ENCODE measurements at places on chromosomes 6 and 20. TPM values are rescaled to one million over a fixed set of nuclear protein-coding genes. Genes with fewer than 3 reads are reported as not detected.

DNA sequence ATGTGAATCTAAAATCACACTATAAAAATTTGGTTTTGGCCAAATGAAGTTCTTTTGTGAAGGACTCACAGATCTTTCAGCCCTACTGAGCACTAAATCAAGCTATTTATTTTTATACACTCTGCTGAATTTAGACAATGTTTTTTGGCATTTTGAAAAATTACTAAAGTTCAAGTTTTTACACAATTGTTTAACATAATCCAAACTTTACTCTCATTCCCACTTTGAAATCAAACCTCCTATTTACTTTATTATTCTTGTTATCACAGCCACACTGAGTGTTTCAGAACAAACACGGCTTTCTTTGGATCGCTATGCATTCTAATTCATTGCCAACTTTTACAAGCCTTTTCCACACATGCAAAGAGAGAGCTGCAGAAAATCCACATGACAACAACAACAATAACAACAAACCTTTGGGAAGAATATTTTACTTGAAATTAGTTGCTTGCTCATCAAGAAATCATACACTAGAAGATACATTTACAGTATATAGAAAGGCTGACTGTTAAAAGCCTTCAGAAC is 49.1 kb upstream of the TMEM30A start:
- DNase-seq: no peak

Gene NOX3
- not detected for total RNA-seq

DNA sequence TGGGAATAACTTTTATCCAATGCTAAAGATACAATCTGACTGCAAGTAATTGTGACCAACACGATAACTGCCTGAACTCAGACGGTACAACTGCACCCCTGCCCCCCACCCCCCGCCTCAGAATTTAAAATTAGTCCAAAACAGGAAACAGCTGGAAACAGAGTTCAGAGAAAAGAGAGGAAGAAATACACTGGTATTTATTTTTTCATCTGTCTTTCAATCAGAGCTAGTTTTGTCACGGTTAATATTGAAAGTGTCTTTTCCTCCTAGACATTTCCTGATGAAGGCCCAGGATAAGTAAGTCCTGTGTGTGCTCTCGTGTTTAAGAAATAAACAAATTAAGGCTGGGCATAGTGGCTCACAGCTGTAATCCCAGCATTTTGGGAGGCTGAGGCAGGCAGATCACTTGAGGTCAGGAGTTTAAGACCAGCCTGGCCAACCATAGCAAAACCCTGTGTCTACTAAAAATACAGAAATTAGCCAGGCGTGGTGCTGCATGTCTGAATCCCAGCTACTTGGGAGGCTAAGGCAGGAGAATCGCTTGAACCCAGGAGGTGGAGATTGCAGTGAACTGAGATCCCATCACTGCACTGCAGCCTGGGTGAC is 21.5 kb downstream of the ACSS1 start:
- DNase-seq: no peak

GRCh38 chr6:31851485-31851832 is 11.2 kb downstream of the NEU1 start:
- no peak for DNase-seq

- DNase-seq: no peak
Observed at GRCh38 chr6:130625825-130626527, 201.2 kb upstream of the SMLR1 start.

GRCh38 chr6:128239146-128239545 is 281.3 kb downstream of the PTPRK start:
- DNase-seq: no peak

- no peak for DNase-seq
Observed at GRCh38 chr6:154960299-154960843, 34.7 kb upstream of the TIAM2 start.

DNA sequence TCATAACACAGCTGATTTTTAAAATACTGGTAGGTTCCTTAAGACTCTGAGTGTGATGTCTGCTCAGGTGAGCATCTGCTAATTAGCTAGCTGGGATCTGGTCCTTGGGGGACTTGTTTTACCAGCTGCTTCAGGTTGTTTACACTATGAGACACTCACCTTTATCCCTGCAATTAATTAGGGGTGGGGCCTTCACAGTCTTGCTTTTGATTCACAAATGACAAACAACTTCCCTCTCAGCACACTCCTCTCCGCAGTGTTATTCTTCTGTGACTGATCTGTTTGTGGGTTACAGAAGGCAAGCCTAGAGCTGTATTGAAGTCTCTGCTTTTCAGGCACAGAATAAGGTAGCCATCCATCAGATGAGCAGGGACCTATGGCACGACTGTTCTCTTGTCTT is 62.0 kb upstream of the CD83 start:
- no peak for DNase-seq

GRCh38 chr6:8005136-8005535 is 59.1 kb downstream of the BLOC1S5 start:
- no peak for DNase-seq

DNA sequence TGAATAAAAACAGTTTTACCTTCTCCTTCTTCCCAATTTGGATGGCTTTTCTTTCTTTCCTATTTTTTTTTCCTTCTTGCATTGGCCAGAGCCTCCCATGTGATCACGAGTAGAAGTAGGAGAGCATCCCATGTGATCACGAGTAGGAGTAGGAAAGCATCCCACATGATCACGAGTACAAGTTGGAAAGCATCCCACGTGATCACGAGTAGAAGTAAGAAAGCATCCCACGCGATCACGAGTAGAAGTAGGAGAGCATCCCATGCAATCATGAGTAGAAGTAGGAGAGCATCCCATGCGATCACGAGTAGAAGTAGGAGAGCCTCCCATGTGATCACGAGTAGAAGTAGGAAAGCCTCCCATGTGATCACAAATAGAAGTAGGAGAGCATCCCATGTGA is 218.6 kb downstream of the DLL1 start:
- no peak for DNase-seq

- no peak for DNase-seq
Observed at GRCh38 chr6:69584913-69585729, 211.7 kb downstream of the LMBRD1 start.

- no peak for DNase-seq
Observed at GRCh38 chr6:25340431-25341202, 61.4 kb downstream of the CARMIL1 start.

GRCh38 chr20:11849270-11849915 is 68.3 kb upstream of the BTBD3 start:
- DNase-seq: no peak

Gene BPI
- not detected for total RNA-seq

DNA sequence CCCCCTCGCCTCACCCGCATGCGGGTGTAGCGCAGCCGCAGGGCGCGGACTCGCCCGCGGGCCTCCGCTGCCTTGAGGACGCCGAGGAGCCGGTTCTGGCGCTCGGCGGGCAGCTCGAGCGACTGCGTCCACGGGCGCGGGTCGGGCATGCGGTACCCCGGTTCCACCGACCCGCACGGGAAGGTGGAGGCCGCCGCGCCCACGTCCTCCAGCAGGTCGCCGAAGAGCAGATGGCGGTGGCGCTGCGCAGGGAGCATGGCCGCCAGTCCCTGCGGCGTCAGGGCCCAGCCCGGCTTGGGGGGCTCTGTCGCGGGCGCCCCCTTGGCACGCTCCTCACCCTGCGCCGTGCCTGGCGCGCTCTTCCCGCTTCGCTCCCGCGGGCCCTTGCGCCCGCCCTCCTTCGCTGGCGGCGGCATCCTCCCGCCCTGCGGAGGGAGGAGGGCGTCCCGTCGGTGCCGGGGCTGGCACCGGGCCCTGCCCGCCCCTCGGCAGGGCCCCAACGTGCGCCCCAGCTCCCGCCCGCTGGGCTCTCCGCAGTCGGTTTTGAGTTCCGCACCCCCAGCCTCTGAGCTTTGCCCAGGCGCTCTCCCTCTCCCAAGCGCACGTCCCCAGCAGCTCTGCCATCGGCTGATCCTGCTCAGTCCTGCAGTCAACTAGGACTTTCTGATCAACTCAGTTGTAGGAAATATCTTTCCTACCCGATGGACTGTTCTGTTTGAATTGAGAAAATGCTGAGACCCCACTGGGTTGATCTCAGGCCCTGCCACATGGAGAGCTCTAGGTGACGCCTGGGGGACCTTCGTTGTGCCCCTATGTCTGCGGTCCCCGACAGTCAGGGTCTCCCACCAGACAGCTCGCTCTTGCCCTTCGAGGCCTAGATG is at the start of gene LKAAEAR1:
TSS of gene LKAAEAR1 (minus strand) at position 595 of the 881 bp plus-strand sequence. CDS start at position 416, 179 bp downstream.
- no peak for DNase-seq

GRCh38 chr6:123747515-123747914 is 56.1 kb upstream of the NKAIN2 start:
- DNase-seq: no peak

- no peak for DNase-seq
Observed at GRCh38 chr6:102981490-102982015, 1588.0 kb downstream of the GRIK2 start.

DNA sequence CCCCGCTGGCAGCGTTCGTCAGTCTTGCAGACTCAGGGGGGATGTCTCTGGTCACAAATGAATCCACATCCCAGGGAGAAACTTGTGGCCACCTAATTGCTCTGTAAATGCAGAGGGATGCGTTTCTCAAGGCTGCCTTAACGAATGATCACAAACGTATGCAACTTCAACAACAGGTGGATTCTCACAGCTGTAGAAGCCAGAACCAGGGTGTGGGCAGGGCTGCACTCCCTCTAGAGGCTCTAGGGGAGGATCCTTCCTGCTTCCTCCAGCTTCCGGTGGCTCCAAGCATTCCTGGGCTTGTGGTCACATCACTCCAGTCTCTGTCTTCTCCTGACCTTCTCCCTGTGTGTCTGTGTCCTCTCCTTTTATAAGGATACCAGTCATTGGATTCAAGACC is 3.3 kb upstream of the TAF4 start:
- no peak for DNase-seq

Gene VSX1
- total RNA-seq: not detected

- DNase-seq: no peak
Observed at GRCh38 chr20:21027569-21027968, 78.6 kb downstream of the LINC00237 start.

GRCh38 chr20:32139947-32140346 is 30.4 kb downstream of the TM9SF4 start:
- DNase-seq: no peak

Gene SLC17A1
- total RNA-seq: not detected

DNA sequence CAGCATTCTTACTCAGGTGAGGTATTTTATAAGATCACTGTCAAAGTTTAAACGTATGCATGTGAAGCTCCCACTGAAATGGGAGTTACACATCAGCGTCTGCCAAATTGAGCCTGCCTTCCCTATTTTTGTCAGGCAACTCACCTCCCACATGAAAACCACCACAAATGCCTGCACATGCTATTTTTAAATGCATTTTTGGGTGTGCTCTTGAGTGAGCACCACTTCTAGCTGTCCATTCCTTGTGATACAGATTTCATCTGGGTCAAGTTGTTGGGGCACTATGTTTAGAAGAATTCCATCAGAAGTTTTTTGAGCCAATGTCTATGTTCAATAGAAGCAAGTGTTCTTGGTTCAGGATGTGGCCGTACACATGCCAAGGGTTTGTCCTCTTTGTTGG is 71.7 kb upstream of the RIPPLY2 start:
- DNase-seq: no peak

- no peak for DNase-seq
Observed at GRCh38 chr6:3350252-3350796, 91.6 kb downstream of the PSMG4 start.

- no peak for DNase-seq
Observed at GRCh38 chr20:60935971-60936370, 316.1 kb upstream of the CDH4 start.

Gene PDE10A
- 9.8 TPM for total RNA-seq

DNA sequence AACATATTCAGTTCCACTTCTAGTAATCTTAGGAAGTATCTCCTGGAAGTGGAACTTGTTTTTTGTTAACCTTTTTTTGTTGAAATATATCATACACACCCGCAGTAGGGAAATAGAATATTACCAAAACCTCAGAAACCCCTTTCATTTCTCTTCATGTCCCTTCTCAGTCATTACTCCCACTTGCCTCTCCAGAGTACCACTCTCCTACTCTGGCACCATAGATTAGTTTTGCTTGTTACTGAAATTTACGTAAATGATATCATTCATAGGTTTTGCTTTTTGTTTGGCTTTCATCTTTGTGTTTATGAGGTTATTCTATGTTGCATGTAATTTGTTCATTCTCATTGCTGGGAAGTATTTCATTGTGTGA is 52.8 kb downstream of the ZFAND3 start:
- no peak for DNase-seq

Gene SLC52A3
- total RNA-seq: not detected

DNA sequence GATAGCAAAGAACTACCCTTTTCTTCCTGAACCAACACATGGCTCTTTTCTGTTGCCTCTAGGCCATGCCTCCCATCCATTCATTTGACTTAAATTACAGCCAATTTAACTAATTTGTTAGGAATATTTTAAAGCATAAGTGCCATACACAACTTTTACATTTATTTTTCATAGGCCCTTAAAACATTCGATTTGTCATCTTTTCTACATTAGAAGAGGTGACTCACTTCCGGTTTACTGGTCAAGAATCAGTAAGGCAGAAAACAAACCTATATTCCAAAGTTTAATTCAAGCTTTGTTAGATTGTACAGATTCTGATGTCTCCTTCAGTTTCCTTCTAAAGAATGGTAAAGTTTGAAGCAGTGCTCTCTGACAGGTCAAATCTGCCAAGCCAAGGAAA is 344.3 kb downstream of the SAMD5 start:
- DNase-seq: no peak

- DNase-seq: peak; percentile 87
Observed at GRCh38 chr6:4350567-4351519, 215.5 kb upstream of the ECI2 start.

GRCh38 chr20:62907384-62908317 is 18.7 kb downstream of the DIDO1 start:
- DNase-seq: no peak

- DNase-seq: no peak
Observed at GRCh38 chr6:77774457-77774856, 121.6 kb downstream of the MEI4 start.

Gene ZHX3
- 9.0 TPM for total RNA-seq

- DNase-seq: peak; percentile 36
Observed at GRCh38 chr6:46419576-46420002, 71.7 kb downstream of the RCAN2 start.

DNA sequence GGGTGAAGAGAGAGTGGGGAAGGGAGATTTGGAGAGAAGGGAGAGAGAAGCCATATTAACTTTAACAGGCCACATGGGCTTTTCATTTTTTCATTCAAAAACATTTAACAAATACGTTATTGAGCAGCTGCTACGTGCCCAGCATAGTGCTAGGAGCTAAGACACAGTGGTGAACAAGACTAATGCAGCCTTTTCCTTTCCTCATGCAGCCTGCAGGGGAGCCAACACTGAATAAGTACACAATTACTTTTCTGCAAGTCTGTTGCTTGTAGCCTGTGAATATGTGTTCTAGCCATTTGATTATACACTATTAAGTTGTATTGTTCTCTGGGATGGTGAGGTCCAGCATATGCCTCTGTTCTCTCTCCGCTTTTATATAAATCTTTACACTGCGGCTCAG is 1.9 kb upstream of the BLOC1S5 start:
- no peak for DNase-seq
